Forelimb muscle (tissue), 1 donor: ENCODE measurements at places on chromosomes 13 and 19. TPM values are rescaled to one million over a fixed set of nuclear protein-coding genes. Genes with fewer than 3 reads are reported as not detected.

The PLA2G4C gene
- 61.7 TPM for polyA plus RNA-seq

The NLRP4 gene
- polyA plus RNA-seq = not detected

The ZNF112 gene
- polyA plus RNA-seq = 5.0 TPM

The PALM gene
- 36.5 TPM for polyA plus RNA-seq

The OBI1 gene
- polyA plus RNA-seq = 12.4 TPM

The CYP4F3 gene
- 0.24 TPM for polyA plus RNA-seq

The OR7D2 gene
- polyA plus RNA-seq = 0.04 TPM

The PRR19 gene
- 0.49 TPM for polyA plus RNA-seq

The ADPRHL1 gene
- polyA plus RNA-seq = 295 TPM

The ZNF554 gene
- polyA plus RNA-seq = 5.3 TPM

The MBD3L2 gene
- polyA plus RNA-seq = not detected

The CCDC169 gene
- polyA plus RNA-seq = 2.6 TPM

The SYCN gene
- polyA plus RNA-seq = not detected

The CACNG8 gene
- 0.91 TPM for polyA plus RNA-seq

The CEACAM21 gene
- polyA plus RNA-seq = 0.82 TPM

The OVOL3 gene
- not detected for polyA plus RNA-seq

The DAZAP1 gene
- polyA plus RNA-seq = 66.9 TPM

The FBXO17 gene
- polyA plus RNA-seq = 30.9 TPM

The ZNF222 gene
- 4.7 TPM for polyA plus RNA-seq
